ENCODE measurements at places on chromosomes 2 and 18.

DNA sequence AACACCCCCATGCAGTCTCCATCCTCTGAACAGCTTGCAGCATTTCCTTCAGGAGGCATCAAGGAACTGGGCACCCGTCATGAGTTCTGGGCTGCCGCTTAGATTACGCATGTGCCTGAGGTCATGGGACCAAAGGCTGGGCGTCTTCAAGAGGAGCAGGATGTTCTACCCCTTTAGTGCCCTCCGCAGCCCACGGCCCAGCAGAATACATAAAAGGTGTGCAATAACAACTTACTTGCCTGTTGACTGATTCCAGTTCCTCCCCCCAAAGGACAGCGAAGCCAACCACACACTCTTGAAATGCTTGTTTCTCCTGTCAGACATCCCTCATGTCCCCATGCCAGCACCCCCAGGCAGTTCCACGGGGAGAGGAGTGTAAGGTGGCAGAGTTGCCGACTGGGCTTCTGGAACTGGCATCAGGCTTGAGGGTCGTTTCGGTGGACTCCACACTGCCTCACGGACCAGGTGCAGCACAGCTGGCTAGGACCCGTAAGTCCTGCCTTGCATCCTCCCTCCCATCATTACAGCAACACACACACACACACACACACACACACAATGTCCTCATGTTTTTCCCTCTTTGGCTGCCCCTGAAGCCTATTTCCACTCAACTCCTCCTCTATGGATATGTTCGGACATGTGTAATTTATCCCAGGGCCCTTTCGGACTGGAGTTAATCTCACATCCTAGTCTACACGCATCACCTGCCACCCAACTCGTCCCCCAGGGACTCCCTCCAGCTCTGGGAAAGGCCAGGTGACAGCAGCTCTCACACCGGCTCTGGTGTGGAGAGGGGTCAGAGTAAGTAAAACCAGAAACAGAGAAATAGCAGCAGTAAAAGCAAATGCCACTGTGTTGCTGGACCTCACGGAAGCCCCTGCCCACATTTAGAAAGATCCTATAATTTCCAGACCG is 200.7 kb downstream of the BCL11A start:
- no peak for DNase-seq

GRCh38 chr2:160269365-160269764 is 69.3 kb upstream of the ITGB6 start:
- DNase-seq = no peak

DNA sequence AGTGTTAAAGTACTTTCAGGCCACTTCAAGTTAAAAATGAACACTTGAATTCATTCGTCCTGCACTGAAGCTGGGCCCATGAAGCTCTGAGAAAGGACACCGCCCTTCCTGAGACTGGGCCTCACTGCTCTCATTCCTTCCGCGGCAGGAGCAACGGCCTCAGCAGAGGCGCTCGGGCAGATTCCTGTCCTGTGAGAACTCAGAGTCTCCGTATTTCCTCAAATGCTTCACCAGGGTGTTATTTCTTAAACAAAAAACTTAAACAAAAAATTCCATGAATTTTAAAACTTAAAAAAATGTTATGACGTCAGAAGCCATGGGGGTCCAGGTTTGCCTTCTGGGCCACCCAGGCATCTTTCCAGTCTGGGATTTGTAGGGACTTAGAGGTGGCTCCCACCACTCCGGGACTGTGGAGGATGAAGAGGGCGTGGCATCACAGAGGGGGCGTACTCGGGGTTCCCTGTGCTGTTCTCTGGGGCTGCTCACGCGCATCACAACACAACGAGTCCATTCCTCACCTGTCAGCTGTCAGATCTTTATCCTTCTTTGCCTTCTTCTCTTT is 115.9 kb upstream of the ASB18 start:
- no peak for DNase-seq

DNA sequence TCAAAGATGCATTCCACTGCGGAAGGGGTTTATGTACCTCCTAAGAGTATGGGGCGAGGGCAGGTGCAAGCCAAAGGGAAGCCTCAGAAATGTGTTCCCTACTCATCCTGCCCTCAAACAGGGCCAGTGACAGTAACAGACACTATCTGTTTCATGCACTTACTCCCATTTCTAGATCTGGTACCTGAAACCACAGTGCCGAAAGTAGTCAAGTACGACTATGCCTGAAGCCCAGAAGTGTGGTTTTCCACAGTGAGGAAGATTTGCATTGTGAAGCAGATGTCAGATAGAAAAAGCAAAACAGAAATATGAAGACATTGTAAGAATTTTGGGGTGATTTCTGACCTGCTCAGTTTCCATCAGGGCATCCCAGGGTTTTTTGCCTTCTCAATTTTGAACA is 748.7 kb downstream of the RNF144A start:
- no peak for DNase-seq

DNA sequence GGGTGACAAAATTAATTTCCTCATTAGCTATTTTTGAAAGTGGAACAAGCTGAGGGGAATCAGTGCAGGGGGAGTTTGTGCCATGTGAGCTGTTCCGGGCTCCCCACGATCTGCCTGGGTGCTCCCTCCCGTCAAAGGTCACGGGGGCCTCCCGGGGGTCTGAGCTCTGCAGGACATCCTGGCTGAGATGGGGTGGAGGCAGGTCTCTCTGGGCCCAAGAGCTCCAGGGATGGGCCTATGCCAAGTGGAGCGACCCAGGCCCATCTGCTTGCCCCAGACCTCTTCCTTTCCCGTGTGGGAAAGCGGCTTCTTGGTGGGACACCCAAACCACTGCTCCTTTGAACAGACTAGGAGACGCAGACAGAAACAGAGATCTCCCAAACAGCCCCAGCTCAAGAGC is 143.3 kb upstream of the ID2 start:
- no peak for DNase-seq

DNA sequence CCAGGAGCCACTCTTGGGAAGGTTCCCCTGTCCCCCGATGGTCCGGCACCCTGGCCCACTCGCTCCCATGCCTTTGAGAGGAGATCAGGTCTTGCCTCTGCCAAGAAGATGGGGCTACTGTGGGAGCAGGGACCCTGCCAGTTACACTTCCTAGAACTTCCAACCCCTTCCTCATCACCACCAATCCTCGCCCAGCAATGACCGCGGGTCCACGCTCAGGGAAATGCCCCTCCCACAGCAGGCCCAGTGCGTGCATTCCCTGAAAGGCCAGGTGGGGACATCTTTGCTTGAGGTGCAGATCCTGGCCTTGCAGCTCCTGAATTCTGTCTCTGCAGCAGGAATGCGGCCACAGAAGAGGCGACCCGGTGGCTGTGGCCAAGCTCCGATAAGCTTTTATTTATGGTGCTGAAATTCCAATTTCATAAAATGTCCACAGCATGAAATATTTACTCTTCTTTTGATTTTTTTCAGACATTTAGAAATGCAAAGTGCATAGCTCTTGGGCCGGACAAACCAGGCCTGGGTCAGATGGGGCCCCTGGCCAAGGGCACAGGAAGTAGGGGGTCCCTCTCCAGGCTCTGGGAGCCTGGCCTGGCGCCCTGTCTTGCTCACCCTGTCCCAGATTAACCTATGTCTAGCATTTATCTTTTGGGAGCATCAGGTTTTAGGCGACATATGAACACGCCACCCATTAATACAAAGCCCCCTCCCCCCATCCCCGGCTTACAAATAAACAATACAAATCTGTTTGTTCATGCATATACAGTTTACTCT is 29.8 kb downstream of the PXDN start:
- DNase-seq = no peak

GRCh38 chr18:53817976-53818950 is 406.2 kb downstream of the MBD2 start:
- no peak for DNase-seq

- no peak for DNase-seq
Measured at GRCh38 chr2:167331636-167332232, 443.5 kb downstream of the XIRP2 start.

- DNase-seq = no peak
Measured at GRCh38 chr18:79733986-79734770, 54.6 kb downstream of the CTDP1 start.

DNA sequence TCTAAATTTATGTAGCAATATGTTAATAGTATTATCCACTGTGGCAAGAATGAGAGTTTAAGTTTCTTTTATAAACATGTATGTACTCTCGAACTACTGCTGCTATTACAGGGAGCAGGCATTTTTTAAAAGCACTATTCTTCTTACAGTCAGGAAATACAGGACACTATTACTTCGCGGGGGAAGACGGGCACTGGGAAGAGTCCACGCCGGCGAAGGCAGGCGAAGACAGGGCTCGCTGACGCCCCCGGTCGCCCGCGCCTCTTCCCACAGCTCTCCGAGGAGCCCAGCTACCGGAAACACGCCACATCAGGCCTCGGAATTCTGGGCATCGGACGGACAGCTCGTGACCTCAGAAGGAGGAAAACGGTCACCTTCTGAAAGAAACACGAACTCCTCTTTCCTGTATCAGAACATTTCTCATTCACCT is 90.2 kb downstream of the FAM161A start:
- DNase-seq = no peak

DNA sequence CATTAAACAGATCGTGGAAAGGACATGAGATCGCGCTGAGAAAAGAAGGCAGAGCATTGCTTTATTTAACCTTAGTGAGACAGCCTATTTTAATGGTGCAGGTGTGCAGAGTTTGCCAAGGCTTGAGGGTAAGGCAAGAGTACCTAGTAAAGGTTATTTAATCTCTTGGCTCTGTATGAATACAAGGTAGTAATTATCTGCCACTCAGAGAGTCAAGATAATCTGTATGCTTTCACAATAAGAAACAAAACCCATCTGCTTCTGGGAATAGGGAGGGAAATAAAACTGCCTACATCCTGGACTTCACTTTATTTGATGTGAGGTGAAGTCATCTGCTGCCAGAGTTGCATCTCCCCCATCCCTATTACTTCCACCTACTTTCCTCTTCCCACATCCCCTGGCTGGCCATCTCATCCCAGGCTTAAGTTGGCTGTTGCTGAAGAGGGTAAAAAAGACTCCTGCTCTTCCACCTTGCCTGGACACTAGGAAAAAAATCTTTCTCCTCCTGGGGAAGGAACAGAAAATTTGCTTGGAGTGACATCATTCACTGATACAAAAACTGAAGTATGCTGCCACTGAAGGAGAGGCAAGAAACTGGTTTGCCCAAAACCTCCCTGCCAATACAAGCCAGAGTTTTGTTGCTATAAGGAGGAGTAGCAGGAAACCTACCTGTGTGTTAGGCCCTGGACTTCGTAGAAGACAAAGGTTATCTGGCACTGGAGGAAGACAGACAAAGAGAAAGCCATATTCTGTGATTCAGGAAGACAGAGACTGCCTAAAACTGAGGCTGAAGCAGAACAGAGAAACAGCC is 35.8 kb upstream of the ARHGAP25 start:
- DNase-seq = no peak

DNA sequence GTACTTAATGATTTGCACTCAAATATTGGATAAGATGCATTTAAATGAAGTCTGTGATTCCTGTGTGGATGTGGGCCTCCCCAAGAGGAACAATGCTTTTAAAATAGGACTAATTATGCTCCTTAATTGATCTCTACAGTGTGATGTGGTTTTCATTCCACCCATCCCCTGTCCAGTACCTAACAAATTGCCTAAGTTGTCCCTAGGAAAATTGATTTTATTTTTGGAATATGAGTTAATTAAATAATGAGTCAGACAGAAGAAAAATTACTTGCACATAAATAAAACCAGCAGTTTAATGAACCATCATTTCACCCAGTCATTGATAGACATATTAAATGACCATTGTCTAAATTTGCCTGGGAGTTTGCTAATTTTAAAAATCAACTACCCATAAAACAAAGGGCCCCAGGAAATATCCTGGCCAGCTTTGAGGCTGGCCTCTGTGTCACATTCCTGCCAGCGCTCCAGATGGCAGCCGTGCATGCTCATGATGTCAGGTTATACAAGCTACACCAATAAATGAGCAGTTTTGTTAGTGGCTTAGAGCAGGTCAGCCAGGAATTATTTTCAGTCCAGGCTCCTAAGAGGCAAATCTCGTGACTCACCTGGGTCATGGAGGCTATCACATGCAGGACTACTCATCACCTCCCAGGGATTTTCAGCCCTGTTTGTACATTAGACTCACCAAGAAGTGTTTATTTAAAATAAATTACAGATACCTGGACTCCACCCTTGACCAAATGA is 31.9 kb downstream of the ABHD3 start:
- no peak for DNase-seq

- DNase-seq = no peak
Measured at GRCh38 chr2:111616651-111617218, 267.3 kb downstream of the ANAPC1 start.

DNA sequence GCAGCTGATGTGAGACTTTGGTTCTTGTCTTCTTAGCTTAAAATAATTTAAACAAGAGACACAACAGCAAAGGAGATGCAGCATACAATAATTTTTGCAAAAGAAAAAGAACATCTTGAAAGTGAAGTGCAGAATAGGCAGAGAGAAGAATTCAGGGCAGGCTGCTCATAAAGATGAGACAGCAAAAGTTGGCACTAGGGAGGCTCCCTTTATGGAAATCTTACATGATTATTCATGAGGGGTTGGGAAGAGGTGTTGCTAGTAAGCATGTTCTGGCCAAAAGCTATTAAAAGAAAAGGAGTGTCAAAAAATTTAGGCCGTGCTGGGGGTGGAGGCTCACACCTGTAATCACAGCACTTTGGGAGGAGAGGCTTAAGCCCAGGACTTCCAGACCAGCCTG is 4.2 kb upstream of the ALPP start:
- DNase-seq = no peak

GRCh38 chr2:153354377-153354776 is 124.2 kb downstream of the RPRM start:
- DNase-seq = no peak

GRCh38 chr18:54983041-54983686 is 23.9 kb upstream of the CCDC68 start:
- DNase-seq = peak; percentile 60

GRCh38 chr2:225010804-225011203 is 31.5 kb downstream of the DOCK10 start:
- no peak for DNase-seq

DNA sequence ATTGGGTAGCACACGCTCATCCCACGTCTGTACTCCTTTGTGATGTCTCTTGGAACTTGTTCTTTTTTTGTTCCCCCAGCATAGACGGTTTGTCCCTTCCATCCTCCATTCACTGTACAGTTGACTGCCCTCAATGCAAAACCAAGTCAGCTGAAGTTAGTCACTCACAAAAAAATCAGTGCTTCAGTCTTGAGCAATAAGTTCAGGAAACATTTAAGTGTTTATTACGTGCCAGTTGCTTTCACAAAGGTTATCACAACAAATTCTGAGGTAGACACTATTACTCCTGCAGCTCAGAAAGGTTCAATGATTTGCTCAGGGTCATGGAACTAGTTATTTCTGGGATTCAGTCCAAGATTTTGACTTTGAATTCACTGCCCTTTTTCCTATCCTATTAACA is 102.2 kb downstream of the PDE1A start:
- no peak for DNase-seq

Measured in D721Med (cell line).